ENCODE measurements at places on chromosomes 16 and 17.

- no peak for DNase-seq
Observed at GRCh38 chr16:85085721-85086120, 26.6 kb downstream of the CIBAR2 start.

DNA sequence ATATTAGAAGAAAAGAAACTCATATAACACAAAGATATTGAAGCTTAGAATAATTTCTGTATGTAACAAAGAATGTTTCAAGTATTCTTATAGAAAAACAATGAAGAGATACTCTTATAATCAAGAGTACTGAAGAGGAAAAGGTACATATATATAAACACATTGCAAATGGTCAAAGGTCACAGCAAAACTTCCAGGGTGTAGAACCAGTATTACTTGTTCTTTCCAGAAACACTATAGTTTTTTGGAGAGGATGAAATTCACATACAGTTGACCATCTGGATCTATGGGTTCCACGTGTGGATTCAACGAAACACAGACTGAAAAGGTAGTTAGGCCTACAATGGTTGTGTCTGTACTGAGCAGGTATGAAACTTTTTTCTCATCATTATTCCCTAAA is 22.6 kb downstream of the PRPSAP1 start:
- DNase-seq = no peak

DNA sequence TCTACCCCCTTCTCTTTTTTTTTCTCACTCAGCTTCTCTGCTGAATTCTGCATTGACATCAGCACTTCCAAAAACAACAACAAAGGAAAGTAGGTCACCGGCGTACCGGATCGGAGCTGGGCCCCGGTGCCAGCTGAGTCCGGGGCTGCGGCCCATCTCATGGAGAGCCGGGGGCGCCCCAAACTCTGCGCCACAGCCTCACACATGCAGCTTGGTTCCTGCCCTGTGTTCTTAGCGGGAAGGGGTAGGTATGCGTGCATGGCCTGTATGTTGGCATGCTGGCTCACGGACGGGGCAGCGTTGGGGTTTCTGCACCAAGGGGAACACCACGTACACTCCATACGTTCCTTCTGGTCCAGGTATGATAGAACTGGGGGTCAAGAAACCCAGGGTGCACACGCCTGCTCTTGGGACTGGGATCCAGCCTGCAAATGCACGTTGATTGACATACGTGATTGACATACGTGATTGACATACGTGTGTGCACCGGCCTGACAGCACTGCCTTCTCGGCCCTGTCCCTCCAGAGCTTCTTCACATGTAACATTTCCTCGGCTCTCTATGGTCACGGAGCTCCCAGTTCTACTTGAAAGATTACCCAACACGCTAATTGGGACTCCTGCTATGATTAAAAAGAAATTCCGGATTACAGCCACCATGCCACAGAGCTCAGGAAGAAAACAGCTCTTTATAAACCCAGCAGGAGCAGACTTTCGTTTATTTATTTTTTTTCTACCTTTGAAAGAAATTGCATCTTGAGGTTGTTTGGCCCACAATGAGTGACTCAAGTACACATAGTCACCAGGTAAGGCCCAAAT is 88.7 kb downstream of the RPA1 start:
- no peak for DNase-seq

- no peak for DNase-seq
Observed at GRCh38 chr17:45784741-45785479, 790 bp downstream of the CRHR1 start.

- no peak for DNase-seq
Observed at GRCh38 chr17:57721967-57722703, 23.0 kb downstream of the CCDC182 start.

DNA sequence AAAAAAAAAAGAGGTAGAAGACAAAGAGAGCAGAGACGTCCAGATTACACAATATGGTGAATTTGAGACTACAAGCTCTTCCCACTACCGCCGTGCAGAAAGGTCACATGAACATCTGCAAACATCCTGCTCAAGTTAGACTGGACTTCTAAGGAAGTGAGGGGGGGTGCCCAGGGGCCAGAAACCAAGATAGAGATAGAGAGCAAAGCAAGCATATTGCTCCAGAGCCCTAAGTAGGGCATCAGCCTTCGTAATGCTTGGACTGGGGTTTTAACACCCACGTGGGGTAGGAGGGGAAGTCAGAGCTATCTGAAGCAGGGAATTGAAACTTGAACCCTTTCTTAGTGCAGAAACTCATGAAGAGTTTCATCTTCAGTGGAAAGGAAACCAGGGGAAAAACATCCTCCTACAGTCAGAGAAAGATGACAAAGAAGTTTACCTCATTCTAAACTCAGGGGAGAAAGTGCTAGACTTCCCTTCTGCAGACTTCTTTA is 8.7 kb downstream of the CLEC19A start:
- no peak for DNase-seq

GRCh38 chr16:10577305-10578202 is 2.8 kb downstream of the EMP2 start:
- DNase-seq = no peak

DNA sequence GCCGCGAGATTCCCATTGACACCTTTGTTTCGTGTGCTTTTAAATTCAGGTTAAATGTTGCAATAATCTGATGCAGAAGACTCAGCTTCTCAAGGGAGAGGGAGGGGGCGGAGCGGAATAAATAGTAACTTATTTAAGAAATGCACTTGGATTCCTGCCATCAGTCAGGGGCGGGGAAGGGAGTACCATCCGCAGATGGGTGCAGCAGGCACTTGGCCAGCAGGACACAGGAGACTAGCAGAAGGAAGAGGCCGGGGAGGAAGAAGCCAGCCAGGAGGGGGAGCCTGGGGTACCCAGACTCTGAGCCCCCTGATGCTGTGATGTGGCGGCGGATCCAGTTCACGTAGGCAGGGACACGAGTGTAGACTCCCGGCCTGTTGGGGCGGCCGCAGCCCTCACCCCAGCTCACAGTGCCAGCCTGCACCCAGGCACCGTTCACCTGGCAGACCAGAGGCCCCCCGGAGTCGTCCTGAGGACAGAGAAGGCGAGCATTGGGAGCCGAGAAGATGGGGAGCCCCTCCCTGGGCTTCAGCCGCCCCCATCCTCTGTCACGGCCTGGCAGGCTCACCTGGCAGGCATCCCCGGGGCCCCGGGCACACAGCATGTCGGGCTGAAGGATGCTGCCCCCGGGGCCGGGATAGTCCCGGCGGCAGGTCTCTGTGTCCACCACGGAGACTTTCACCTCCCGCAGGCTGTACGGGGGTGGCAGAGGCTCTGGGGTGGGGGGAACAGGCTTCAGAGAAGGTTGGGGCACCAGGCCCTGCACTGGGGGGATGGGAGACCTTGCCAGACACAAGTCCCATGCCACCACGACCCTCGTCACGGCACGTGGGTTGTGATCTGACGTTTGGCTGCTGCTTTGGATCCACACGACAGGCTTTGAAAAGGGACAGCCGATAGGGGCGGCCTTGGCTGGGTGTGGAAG is 3.2 kb downstream of the TPSG1 start:
- DNase-seq = no peak

DNA sequence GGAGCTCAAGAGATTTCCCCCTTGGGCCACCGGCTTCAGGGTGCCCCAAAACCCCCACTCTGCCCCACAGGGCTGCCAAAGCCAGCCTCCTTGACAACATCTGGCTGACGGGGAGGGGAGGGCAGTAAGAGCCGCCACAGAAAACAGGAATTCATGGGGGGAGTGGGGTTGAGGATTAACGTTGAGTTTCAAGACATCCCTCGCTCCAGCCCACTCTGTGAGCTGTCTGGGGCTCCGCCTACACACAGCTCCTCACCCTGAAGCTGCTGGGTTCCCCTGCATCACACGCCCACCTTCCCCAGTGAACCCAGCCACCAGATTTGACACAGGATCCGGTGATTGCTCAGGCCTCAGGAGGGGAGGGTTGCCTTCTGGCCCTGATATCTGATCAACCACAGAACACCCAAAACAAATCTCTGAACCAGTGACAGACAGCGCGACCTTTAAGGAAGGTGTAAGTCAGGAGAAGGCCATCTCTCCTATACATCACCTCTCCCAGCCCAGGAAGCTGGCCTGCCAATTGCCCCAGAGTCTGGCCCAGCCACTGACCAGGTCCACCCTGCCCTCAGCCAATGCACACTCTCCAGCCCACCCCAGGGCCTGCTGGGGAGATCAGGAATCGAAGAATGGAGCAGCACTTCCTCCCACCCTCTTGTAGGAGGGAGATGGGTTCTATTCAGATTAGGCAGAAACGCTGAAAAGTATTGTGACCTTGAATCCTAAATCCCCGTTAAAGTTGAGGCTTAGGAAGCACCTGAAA is 132.1 kb downstream of the CLEC16A start:
- no peak for DNase-seq

DNA sequence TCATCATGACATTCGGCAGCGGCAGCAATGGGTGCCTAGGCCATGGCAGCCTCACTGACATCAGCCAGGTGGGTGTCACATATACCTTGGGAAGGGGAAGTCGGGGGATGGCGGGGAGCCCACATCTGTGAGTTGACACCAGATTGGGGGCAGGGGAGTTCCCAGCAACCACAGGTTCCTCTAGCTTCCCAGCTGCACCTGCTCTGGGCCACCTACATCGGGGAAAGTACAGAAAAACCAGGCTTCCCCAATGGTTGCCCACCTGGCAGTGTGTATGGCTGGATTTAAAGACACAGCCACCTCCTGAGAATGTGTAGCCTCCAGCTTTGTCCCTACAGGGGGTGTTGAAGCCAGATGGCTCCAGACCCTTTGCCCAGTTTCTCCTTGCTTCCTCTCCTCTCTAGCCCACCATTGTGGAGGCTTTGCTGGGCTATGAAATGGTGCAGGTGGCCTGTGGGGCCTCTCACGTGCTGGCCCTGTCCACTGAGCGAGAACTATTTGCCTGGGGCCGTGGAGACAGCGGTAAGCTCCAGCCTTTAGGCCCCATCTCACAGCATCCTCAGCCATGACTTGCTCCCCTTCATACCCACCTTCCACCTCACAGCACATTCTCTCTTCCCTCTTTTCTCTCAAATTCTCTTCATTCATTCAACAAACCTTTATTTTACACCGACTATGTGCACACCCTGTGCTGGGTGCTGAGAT is 5.0 kb upstream of the TRAF4 start:
- DNase-seq = no peak

- DNase-seq = no peak
Observed at GRCh38 chr17:58995247-58995940, 111.3 kb downstream of the TRIM37 start.

DNA sequence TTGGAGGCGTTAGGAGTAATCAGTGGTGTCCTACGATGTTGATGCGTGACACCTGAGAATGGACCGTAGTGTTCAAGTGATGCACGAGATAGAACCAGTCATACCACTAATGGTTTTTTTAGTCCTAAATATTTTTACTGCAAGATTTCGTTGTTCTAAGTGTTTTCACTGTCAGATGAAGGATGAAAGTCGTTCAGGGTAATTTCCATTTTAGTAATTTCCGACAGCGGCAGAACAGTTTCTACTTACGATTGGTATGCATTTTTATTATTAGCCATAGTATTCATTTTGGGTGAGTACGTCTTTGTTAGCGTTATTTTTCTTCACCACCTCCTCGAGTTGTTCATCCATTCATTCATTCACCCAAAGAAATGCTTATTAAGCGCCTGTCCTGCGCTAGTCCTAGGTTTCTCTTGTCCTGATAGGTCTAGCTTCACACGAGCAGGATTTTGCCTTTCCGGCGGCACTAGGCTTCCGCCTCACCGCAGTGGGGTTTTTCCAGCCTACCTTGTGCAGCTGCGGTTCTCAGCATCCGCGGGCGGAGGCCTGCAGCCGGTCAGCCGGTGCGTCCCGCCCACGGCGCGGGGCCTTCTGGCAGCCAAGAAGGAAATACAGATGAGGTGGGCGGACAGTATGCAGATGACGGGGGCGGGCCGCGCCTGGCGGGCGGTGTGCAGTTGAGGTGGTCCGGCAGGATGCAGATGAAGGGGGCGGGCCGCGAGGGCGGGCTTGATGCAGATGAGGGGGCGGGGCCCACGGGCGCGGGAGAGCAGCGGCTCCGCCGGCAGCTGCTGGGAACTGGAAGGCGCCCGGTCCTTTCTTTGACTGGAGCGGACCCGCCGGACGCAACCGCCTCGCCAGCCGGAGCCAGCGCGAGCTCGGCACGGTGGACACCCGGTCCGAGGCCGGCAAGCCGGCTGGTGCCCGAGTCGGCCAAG is 146.4 kb downstream of the SPECC1 start:
- peak; percentile 98 for DNase-seq

- DNase-seq = no peak
Observed at GRCh38 chr17:4297351-4297750, 33.6 kb upstream of the ANKFY1 start.

DNA sequence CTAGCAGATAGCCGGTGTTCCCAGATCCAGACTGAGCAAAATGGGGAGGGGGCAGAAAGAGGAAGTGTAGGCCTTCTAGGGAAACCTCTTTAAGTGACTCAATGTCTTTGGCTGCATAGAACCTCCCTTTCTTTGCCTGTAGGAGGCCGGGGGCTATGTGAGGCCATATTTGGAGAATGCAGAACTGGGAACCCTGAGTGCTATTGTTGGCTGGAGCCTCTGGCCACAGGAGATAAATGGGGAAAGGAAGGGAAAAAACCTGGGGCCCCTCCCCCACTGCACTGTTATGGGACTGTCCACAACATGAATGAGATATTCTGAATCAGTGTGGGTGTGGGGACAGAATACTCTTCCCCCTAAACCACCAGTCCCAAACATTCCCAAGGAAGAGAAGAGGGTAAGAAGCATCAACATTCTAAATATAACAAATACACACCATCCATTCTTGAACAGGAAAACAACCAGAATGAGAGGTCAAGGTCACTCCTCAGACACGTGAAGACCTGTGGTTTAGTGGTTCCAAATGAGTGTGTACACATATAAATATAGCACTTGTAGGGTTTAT is 2.4 kb downstream of the VPS25 start:
- peak; percentile 47 for DNase-seq

- DNase-seq = no peak
Observed at GRCh38 chr17:19268611-19269010, 31.4 kb downstream of the EPN2 start.
